Right cardiac atrium (tissue), 5 donors: ENCODE measurements at places on chromosomes 12 and 14. TPM values are rescaled to one million over a fixed set of nuclear protein-coding genes. Genes with fewer than 3 reads are reported as not detected.

The KRT78 gene
- not detected for total RNA-seq

The CACNA2D4 gene
- 2.3 TPM for total RNA-seq

The TSHR gene
- not detected for total RNA-seq

The SLC5A8 gene
- not detected for total RNA-seq

The B4GALNT3 gene
- total RNA-seq: 22.7 TPM

The LMNTD1 gene
- total RNA-seq: 0.78 TPM

GRCh38 chr12:27331291-27331926 lies 1.2 kb upstream of the BMAL2 start:
- DNase-seq: no peak

DNA sequence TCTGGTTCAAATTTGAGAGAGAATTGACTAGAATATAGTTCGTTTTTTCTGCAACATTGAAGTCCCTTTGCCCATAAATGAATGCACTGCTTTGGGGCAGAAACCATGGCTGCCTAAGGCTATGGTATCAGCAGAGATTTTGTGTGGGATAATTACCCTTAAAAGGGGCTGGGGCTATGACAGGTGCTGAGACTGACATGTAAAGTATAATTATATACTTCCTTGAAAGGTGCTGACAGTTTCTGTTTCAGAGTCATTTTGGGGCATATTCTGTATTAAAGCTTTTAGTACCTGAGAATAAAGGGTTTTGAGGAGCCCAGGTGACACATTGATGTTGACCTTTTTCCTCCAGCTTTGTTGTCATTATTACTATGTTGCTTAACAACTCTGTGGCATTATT lies 150.3 kb upstream of the PTPRQ start:
- no peak for DNase-seq

DNA sequence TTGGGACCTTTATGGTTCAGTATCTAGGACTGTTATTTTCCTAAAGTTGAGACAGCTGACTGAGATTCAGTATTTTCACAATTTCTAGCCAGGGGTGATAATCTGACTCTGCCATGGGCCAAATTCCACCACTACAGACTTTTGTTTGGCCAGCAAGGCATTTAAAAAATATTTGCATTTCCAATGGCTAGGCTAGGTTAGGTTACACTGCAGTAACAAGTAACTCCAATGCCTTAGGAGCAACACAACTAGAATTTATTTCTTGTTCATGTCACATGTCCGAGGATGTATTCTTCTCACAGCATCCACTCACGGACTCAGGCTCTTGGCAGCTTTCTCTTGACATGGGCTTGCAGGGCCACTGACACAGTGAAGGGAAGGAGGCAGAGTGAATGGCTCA lies 83.0 kb downstream of the CPSF2 start:
- no peak for DNase-seq

DNA sequence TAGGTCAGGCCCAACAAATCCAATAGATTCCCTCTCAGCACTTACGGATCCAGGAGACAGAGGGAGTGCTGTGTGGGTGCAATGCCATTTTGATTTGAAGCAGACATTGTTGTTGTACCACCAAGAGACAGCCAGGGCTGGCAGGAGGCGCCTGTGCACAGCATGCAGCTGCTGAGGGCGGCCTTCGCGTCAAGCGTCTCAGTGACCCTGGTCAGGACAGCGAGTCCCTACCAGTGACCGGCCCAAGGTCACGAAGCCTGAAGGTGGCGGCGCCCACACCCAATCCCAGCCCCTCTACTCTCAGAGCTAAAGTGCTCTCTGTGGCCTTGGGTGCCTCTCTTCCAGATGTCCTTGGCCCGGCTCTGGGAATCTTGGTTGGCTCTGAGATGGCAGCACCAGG lies 40.5 kb downstream of the PRMT8 start:
- no peak for DNase-seq

DNA sequence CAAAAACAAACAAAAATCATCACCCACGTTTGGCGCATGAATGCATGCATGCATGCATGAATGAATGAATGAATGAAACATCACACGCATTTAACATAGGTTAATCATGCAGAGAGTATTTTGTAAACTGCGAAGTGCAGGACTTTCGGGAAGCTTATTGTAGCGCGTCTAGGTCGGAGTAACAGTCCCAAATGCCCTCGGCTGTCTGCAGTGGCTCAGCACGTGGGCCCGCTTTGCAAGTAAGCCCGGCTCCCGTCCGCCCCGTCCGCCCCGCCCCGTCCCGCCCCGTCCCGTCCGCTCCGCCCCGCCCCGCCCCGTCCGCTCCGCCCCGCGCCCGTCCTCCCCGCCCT lies 263 bp upstream of the IFT81 start:
- DNase-seq: no peak

DNA sequence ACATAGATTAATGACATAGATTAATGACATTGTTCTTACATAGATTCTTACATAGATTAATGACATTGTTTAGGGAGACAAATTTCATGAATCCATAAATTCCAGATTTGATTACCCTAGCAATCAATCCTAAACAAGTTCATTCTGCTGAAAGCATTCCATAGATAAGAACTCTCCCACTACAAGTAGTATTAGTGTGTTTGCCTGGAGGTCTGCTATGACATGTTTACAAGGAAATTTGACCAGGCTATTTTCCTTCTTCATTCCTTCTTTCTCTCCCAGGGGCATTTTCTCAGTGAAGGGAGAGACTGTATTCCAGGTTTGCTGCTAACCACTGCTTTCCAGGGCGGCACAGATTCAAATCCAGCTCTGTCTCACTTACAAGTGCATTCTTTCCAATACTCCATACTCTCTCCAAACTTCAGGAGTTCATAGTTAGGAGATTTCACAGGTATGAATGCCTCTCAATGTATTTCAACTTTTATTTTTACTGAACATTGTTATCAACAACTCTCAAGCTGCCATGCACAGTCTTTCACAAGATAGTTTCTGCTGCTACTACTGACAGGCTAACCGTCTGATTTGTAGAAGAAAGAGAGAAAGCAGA lies 134.5 kb downstream of the SLC38A1 start:
- no peak for DNase-seq

DNA sequence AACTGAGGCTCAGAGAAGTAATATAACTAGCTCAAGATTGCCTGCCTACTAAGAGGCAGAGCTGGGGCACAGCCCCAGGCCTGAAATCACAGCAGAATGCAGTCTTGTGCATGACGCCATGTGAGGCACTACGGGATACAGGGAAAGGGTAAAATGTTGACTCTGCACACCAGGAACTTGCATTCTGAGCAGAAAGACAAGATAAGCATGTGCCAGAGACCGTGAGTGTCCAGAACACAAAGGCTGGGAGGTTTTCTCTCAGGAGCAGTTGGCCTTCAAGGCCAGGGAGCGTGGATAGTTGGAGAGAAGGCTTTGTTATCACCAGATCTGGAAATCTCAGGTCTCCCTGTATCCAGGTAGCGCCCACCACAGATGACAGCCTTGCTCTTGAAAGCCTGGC lies 23.2 kb upstream of the MLEC start:
- no peak for DNase-seq

DNA sequence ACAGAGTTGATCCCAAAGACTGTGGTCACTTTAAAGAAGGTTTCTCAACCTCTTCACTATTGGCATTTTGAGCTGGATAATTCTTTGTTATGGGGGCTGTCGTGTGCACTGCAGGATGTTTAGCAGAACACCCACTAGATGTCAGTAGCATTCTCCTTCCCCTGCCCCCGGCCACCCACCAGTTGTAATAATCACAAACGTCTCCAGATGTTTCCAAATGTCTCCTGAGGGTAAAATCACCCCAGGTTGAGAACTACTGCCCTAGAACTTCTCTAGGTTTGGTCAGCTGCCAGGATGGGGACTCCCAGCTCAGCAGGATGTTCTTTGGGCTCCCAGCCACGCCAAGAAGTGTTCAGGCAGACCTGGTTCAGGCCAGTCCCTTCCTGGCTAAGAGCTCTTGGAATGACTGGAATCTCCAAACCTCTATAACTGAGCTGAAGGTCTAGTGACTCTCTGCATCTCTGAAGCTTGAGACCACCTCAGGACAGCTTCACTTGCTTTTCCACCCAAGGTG lies 12.5 kb upstream of the AJUBA start:
- DNase-seq: no peak
